Activated CD8-positive, alpha-beta memory T cell treated with anti-CD3 and anti-CD28 coated beads for 4 hours (primary cell): ENCODE measurements at places on chromosomes 12 and 14.

DNA sequence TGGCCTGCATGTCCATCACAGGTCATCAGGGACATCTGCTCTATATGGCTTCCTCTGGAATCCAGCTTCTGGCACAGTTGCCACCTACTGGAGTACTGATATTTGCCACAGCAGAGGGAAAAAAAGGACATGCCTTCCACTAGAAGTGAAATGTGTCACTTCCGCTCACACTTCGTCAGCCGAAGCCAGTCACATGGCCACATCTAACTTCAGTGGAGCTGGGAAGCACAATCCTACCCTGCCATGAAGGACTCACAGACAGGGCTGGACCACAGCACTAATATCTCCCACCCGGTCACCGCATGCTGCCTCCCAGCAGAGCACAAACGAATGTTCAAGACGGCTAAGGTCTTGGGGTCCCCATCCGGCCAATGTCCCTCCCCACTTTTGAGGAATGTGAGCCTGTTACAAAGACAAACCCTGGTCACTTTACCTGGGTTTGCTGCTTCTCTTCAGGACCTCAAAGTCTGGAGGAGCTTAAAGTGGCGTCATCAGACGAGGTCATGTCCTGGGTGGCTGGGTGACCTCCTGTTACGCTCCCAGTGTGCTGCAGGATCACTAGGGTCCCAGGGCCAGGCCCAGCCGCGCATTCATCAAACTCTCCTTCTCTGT lies 98.6 kb downstream of the GCH1 start:
- DNase-seq = no peak

- DNase-seq = no peak
These were observed 9.7 kb downstream of the PIK3C2G start for GRCh38 chr12:18270958-18271460.

DNA sequence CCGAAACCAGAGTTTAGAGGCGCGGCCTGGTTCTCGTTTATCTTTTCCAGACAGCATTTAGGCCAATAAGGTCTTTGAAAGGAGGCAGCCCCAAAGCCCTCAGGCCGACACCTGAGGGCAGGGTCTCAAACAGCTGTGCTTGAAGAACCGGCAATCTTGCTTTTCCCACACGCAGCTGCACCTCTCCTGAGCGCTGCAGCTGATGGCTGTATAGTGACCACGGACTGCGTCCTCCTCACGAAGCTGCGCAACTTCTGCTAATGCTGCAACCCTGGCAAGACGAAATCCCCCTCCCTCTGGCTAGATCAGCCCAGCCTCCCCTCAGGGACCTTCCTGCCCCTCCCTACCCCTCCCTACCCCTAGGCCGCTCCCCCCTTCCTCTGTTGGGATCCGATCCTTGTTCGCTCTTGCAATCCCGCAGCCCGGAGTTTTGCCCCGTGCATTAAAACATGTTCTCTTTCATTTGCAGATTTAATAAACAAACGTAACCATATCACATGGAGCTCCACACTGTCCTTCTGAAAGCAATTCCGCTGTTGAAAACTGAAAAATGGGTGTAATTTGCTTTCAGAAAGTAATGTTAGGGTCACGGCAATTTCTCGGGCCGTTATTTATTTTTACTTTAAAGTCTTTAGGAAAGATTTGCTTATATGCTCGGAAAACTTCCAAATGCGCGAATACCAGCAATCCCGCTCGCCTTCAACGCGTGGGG lies 4.8 kb upstream of the PAX9 start:
- DNase-seq = no peak

GRCh38 chr14:104442631-104443390 lies 136.8 kb upstream of the C14orf180 start:
- DNase-seq = no peak

GRCh38 chr14:93967637-93968250 lies 8.6 kb downstream of the ASB2 start:
- no peak for DNase-seq

- DNase-seq = no peak
These were observed 170.1 kb downstream of the PAH start for GRCh38 chr12:102746963-102747362.

- no peak for DNase-seq
These were observed 9.7 kb downstream of the SCARB1 start for GRCh38 chr12:124853781-124854636.

GRCh38 chr12:104748790-104749189 lies 209.3 kb downstream of the SLC41A2 start:
- no peak for DNase-seq

DNA sequence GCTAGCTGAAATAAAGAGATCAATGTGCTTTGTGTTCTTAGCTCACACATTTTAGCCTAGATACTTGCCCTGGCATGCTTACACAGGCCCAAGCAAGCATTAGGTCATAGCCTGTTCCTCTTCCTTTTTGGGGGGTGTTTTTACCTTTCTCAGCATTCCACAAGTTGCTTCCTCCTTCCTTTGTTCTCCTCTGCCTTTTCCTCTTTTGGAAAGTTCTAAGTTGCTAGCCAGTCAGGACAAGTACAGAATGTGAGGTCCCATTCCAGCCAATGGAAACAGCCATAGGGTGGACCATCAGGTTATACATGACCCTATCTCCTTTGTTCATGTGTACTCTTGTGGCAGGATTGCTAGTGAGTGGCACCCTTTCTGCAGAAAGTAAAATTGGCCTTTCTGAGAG lies 154.9 kb downstream of the RASSF9 start:
- no peak for DNase-seq

GRCh38 chr14:74611650-74612349 lies at the start of gene LTBP2:
LTBP2 (minus strand) TSS chr14:74612237; CDS start chr14:74611944, 293 bp downstream.
- DNase-seq = no peak

DNA sequence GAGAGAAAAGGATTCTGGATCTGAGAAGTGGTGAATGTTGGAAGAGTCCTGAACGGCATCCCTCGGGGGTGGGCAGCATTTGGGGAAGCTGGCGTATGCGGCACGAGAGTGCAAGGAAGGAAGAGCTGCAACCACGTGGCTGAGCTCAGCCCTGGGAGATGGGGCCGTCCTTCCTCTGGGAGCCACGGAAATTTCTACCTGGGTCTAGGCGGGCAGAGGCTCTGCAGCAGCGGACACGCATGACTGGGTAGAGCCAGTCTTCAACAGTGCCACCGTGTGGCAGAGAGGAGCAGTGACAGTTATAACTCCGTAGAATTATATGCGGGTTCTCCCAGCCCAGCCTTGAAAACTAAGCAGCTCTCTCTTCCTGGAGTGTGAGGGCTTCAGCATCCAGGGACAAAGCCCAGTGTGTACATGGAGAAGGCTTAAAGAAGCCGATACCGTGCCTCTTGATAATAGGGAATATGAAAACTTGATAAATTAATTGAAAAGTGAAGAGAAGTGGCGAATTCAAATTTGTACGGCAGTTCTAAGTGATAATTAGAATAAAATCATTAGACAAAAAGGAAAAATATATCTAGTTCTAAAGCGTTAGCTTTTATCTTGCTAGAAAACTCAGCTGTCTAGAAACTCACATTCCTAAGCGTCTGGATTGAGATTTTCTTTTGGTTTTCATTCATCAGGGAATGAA lies 82.9 kb upstream of the STXBP6 start:
- DNase-seq = no peak

GRCh38 chr14:61695695-61696527 lies 598 bp downstream of the HIF1A start:
- DNase-seq = peak; percentile 8

GRCh38 chr14:23249824-23250223 lies 12.1 kb downstream of the RNF212B start:
- no peak for DNase-seq

DNA sequence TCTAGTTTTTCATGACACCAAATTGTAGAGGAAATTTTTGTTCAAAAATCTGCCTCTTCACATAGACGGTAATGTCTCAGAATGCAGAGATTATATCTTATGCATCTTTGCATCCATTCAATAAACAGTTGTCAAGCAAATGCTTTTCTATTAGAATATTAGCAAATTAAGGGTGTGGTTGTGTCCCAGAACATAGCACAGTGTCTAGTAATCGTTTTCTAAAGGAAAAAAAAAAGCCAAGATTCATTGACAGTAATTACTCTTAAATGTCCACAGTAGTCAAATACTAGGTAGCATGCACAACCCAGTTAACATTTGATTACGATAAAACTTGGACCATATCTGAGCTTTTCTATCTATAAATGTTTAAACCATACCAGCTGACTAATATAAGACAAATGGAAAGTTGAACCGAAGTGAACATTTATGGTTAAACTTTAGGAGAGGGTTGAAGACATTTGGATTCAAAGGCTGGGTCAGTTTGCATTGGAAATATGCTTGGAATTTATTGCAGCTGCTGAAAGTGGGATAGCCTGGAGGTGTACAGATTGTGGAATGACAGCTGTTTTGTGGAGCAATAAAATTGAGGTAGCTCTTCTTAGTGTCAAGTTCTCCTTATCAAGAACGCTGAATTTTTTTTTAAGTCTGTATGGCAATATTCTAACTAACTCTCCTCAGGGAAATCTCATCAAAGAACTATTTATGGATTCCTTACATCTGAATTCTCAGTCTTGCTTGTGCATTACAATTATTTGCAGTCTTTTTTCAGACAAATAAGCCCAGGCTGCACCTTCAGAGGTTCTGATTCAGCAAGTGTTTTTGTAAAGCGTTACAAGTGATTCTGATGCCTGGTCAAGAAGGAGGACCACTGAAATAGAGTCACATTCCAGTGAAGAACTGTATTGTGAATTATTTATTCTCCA lies 66.7 kb upstream of the ATP2B1 start:
- DNase-seq = no peak

DNA sequence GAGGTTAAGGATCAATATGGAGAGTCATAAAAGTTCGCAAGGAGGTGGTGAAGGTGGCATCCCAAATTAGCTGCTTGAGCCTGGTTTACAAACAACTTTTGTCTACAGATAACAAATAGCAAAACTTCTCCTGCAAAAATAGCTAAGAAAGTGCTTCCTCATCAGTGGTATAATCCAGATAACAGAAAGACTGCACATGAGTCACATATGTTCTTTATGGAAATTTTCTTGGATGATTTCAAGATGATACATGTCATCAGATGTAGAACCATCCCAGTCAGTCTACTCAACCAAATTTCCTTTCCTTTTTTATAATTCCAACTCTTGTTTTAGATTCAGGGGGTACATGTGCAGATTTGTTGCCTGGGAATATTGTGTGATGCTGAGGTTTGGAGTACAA lies 133.0 kb downstream of the BTG1 start:
- no peak for DNase-seq

DNA sequence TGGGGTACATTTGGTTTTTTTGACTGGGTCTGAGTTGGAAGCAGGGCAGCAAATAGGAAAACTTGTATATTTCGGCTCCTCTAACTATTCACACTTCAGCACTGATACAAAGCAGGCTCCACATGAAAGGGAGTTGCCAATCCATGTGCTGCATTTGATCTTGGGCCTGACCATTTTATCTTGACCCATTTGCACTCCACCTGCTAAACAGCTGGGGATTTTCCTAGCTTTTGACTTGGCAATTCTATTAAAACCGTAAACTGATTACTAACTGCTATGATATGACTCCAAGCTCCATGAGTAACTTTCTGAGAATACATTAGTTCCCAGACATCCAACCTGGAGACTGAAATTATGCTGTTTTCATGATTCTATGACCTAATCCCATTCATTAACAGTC lies 797.1 kb downstream of the BCL11B start:
- no peak for DNase-seq

DNA sequence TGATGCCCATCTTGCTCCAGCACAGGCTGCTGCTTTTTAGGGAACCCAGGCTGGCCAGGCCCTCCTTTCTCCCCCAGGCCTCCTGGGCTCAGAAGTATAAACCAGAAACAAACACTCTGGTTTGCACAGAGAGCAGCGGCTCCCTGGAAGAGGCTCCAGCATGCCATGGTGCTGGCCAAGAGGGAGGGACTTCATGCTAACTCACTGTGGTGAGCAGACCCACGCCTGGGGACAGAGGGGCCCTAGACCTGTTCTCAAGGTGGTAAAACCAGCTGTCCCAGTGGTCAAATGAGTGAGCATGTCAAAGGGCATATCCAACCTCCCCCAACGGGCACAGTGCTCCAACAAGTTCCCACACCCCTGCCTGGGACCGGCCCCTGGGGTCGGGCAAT lies 15.5 kb downstream of the BCL11B start:
- DNase-seq = no peak

DNA sequence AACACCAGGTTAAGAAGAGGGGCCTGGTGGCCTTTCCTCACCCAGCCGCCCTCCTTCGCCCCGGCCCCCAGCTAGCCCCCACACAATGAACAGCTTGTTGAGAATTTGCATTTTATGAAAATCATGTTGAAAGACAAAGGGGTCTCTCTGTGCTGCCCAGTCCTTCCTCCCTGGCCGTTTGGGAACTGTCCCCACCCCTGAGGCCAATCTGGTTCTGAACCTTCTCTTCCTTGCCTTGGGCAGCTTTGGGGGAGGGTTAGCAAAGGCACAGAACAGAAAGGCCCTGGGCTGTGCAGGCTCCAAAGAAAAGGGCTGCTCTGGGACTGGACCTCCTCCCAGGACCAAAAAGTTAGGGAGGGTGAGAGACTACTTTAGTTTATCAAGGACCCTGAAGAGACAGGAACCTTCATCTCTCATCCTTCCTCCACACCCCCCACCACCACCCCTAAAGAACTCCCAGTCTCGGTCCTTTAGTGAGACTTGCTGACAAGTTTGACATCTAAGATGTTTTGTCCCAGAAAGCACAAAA lies 1.3 kb downstream of the TAMALIN start:
- no peak for DNase-seq

DNA sequence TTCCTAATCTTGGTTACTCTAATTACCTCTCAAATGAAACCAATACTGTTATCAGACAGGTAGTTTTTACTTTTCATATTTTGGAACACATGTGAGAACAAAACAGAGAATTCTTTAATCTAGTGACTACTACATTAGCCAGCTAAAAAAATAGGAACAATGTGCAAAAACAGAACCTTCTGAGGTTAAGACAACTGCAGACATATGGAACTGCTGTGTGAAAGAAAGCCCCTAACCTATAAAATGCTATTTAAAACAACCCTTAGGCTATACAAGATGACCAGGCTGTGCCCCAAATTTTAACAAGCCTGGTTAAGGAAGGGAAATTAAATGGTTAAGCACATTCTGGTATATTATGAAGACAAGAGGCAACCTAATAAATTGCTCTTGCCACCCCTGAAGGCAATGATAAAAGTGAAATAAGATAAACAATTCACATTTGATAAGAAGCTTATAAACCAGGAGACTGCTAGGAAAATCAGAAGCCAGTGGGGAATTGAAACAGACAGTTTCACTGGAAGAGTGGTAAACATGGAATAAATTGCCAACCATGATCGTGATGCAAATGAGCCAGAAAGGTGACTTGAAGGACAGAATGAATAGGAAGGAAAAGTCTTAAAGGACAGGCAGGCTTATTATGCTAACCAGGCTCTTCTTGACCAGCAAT lies 7.4 kb downstream of the GTSF1 start:
- no peak for DNase-seq

GRCh38 chr12:57491393-57492280 lies 3.8 kb downstream of the MARS1 start:
- no peak for DNase-seq

- no peak for DNase-seq
These were observed 278.3 kb downstream of the NRXN3 start for GRCh38 chr14:78448164-78449094.

DNA sequence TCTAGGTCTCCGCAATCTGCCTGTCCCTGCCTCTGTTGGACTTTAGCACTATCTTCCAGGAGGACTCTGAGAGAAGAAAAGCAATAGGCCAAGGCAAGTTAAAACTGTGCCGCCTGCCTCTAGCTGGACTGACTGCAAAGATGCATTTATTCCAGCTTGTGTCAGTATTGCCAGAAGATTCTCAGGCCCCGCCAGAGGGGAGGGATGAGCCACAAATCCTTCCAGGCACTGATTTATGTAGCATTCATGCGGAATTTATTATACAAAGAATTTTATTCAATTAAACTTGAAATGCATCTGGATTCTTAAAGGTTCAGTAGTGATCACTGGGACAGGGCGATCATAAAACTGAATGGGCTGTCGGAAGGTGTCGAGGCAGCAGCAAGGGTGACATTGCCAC lies 19.8 kb downstream of the MMAB start:
- no peak for DNase-seq
